T-helper 17 cell (primary cell): ENCODE measurements at places on chromosomes 6 and 20. TPM values are rescaled to one million over a fixed set of nuclear protein-coding genes. Genes with fewer than 3 reads are reported as not detected.

GRCh38 chr6:121460170-121460569, 24.7 kb downstream of the GJA1 start:
- no peak overlapping the region for H3K4me3 ChIP-seq
- no peaks in the 10 kb centered on the region for H3K4me1 ChIP-seq
- H3K27ac ChIP-seq = no peak overlapping the region

- no peaks in the 10 kb centered on the region for H3K4me1 ChIP-seq
- no peak overlapping the region for H3K27ac ChIP-seq
- no peaks in the 10 kb centered on the region for H3K36me3 ChIP-seq
- no peak for DNase-seq
These were observed 20.4 kb downstream of the MAFB start for GRCh38 chr20:40668449-40669228.

DNA sequence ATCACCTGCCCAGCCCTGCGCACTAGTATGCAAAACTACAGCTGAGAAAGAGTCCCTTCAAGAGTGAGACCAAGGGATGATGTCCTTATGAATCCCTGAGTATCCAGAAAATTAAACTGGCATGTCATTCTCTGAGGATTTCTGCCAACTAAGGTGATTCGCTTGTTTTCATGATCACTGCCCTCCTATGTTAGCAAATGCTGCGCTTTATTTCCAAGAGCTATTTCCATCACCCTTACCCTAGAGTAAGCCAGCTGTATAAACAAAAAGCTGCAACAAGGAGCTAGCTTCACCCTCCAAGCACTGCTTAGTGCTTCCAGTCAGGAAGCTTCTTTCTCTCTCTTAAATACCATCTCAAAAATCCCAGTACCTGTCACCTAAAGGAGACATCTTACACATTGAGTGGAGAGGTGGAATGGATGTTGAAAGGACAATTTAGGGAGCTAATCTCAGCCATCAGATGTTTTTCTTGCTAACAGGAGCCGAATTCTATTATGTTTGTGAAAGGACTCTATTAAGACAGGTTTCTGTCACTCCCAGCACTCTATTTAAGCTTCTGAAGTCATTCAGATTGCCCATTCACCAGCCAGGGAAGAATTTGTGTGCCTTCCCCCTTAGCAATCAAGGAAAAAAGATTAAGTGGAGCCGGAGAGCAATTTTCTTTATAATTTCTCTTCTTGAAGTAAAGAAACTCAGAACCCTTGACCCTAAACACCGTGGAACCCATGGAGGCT, 322.2 kb downstream of the NRN1 start:
- H3K27ac ChIP-seq = peak overlapping the region; percentile 19
- peaks cover 13% of the 10 kb centered on the region for H3K4me1 ChIP-seq
- DNase-seq = no peak
- H3K36me3 ChIP-seq = peaks cover 5% of the 10 kb centered on the region

DNA sequence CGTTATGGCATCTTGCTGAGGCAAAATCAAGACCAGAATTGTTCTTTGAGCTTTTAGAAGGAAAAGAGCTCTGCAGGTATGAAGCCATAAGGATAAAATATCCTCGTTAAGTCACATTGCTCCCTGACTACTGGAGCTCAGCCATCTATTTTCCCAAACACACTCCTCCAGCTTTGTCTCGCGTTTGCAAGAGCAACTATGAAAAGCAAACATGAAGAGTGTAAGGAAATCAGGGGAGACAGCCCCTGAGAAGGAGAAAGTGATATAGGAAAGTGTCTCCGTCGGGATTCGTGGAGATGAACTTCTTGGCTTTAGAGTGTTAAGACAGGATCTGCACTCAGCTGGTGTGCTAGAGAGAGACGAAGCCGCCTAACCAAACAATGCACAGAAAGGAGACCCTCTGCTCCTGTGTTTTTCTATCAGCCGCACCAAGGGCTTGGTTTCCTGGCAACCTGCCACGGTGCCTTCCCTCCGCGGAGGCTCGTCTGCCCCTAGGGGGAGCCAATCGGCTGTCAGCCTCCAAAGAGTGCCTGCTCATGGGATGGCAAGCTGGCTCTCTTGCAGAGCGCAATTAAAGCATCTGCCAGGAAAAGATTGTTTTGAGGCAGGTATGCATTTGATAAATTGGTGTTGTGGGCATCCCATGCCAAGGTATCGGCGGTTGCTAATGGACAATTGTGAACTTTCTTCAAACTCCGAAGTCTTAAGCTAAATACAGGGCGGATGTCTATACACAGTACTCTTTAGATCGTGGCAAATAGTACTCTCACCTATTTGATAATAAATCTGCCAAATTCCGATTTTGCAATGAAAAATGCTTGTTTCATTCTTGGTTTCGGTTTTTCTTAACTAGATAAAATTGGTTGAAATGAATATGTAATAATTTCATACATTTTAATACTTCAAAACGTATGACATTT, 603.2 kb downstream of the RNF144B start:
- no peak overlapping the region for H3K4me3 ChIP-seq

GRCh38 chr20:6231556-6231955, 108.7 kb upstream of the FERMT1 start:
- no peaks in the 10 kb centered on the region for H3K36me3 ChIP-seq

DNA sequence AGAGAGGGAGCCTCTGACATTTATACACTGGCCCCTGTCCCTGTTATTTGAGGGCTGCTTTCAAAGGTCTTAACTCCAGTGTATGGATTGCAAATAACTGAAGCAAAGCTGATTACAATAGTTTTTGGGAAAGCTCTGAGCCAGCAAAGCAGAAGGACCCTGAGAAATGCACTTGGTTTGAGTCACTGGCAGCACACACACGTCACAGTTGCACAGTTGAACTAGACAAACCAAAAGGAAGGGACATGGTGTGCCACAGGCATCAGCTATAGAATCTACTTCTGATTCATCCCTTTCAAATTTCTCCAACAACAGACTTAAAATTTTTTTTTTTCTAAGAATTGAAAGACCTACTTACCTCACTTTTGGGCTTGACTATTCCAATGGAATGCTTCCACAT, 56.4 kb downstream of the SNRNP48 start:
- H3K4me1 ChIP-seq = peaks cover 2% of the 10 kb centered on the region
- DNase-seq = no peak
- H3K4me3 ChIP-seq = no peak overlapping the region
- H3K36me3 ChIP-seq = peaks cover 2% of the 10 kb centered on the region
- H3K27me3 ChIP-seq = peaks cover 21% of the 10 kb centered on the region
- no peak overlapping the region for H3K27ac ChIP-seq

DNA sequence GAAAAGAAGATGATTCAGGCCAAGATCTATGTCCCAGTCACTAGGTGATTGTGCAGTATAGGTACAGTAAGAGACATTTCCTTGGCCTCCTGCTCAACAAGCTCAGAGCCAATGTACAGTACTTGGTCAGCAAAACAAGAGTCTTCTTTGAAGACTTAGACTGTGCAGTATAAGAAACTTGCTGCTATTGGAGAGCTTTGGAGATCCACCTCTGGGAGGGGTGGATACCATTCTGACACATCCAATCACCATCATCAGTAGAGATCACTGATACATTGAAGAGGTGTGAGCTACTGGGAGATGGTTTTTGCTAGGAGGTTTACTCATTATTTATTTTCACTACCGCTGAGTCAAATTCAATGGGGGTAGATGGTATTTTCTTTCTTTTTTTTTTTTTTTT, 77.5 kb downstream of the UST start:
- H3K4me1 ChIP-seq = peaks cover 20% of the 10 kb centered on the region
- H3K4me3 ChIP-seq = no peak overlapping the region
- DNase-seq = no peak
- no peaks in the 10 kb centered on the region for H3K36me3 ChIP-seq
- no peaks in the 10 kb centered on the region for H3K27me3 ChIP-seq

Gene C6orf58
- total RNA-seq = not detected

Gene NANP
- total RNA-seq = 1.2 TPM

Gene SLC13A3
- not detected for total RNA-seq

Gene R3HDML
- total RNA-seq = not detected

Gene ADTRP
- total RNA-seq = 24.6 TPM
